ENCODE measurements at places on chromosomes 4 and X.

GRCh38 chr4:3523146-3523627 is 9.0 kb downstream of the LRPAP1 start:
- DNase-seq: no peak

DNA sequence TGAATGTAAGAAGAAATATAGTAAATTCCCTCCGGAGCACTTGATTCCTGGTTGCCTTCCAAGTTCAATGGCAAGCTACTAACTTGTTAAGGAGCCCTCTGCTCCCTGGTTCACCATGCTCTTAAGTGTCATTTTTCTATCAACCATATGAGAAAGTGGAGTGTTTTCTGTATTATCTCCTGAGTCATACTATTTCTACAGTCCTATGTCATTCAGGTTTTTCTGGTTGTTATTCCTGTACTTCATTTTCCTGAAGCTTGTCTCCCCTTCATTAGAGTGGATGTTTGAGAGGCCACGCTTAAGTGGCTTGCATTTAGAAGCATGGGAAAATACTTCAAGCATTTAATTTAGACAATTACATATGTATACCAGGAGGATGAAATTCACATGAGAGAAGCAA is 14.7 kb upstream of the EPGN start:
- DNase-seq: no peak

GRCh38 chrX:15564981-15565579 is 35.7 kb downstream of the ACE2 start:
- DNase-seq: peak; percentile 40

- no peak for DNase-seq
Measured at GRCh38 chr4:173990126-173990868, 293.2 kb downstream of the FBXO8 start.

DNA sequence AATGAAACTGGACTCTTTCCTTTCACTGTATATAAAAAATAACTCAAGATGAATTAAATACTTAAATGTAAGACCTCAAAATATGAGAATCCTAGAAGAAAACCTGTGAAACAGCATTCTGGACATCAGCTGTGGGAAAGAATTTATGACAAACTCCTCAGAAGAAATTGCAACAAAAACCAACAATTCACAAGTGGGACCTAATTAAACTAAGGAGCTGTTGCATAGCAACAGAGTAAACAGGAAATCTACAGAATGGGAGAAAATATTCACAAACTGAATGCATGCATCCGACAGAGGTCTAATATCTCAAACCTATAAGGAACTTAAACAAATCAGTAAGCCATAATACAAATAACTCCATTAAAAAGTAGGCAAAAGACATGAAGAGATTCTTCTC is 851.7 kb upstream of the PCDH10 start:
- DNase-seq: peak; percentile 48

Measured in DMS153 (cell line).